ENCODE measurements at places on chromosomes 16 and 17.

DNA sequence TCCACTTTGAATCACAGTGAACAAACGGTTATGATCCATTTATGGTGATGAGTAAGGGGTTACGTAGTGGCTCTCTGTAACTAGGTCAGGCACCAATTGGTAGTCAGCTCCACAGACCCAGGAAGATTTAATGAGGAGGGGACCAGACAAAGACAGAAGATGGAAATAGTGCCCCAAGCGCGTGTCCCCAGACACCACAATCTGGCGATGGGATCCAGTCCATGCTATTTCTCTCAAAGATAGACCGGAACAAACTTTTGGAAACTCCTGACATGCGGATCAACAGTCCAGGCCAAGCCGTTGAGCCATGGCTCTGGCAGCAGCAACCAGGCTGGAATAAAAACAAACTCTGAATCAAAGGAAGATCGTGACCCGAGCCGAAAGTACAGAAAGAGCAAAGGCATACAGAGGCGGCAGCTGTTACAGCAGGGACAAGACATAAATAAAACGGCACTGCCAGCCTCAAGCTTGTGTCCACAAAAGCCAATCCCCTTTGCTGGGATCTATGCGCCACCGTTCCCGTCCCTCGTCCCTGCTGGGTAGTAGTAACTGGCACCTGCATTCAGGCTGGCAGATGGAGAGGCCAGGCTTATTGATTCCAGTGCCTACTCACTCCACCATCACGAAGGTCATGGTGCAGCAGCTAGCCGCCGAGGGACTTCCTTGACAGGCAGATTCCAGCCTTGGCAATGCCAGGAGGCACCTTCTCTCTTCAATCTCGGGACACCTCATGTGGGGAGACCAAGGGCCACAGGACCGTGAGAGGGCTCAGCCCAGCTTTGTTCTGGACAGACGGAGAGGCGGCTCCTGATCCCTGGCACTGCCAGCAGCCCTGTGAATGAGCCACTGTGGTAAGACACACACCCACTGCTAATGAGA lies 50.2 kb downstream of the CDH11 start:
- DNase-seq: no peak

DNA sequence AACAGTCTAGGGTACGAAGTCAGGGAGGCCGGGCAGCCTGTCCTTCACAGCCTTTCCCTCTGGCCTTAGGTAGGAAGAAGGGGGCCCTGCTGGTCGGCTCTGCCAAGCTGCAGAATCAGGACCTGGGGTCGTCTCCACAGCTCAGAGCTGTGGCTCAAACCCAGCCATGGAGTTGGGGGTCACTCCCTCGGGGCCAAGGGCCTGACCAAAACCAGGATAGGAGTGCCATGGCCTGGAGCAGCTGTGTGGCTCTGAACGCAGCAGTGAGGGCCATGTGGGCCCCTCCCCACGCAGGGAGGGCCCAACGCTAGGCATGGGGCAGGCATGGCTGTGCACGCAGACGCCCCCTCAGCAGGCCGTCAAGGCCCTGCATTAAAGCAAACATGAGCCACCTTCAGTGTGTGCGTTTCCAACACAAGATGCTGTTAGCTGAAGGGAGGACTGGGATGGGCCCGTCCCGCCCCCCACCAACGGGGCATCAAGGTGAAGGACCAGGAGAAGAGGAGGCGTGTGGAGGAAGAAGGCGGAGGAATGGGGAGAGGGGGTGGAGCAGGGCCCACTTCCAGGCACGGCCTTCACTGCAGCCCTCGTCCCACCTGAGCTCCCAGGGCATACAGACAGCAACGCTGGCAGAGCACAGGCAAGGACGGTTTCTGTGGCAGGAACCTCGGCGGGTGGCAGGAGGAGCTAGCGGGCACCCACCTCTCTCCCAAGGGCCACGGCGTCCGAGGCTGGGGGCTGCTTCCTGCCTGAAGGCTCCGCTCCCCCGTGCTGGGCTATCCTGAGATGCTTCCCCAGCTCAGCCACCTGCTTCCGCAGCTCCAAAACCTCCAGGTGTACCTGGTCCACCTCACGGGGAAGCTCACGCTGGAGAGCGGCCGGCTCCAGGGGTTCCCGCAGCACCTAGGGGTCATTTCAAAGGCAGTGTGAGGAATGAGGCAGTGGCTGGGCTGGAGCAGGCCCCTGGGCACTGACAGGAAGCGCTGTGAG lies 55.3 kb downstream of the CCDC57 start:
- DNase-seq: no peak

GRCh38 chr16:9395958-9396359 lies 304.5 kb downstream of the HAPSTR1 start:
- no peak for DNase-seq

GRCh38 chr17:77444984-77445759 lies 304.4 kb downstream of the SEC14L1 start:
- peak; percentile 70 for DNase-seq
